Stimulated activated CD8-positive, alpha-beta memory T cell treated with anti-CD3 and anti-CD28 coated beads, Interleukin-15, amount 100 ng/mL, for 4 hours (primary cell): ENCODE measurements at places on chromosomes 6 and 20.

DNA sequence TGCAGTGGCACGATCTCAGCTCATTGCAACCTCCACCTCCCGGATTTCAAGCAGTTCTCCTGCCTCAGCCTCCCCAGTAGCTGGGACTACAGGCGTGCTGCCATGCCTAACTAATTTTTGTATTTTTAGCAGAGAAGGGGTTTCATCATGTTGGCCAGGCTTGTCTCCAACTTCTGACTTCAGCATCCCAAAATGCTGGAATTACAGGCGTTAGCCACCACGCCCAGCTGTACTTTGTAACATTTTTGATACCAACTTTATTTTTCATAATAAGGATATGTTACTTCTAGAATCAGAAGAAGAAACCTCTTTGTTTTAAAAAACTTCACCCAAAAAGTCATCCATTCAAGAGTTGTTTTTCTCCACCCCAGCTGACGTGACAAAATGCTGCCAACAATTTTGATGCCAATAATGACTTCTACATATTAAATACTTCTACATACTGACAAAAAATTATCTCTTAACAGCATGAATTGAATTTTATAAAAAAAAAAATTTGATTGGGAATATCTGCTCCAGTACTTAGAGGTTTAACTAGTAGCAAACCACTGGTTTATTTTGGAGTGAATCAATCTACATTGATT lies 22.5 kb upstream of the PRIM2 start:
- no peak for DNase-seq

GRCh38 chr6:117264692-117265409 lies 507 bp upstream of the VGLL2 start:
- no peak for DNase-seq

GRCh38 chr20:6416371-6416770 lies 293.5 kb upstream of the FERMT1 start:
- DNase-seq: no peak

- DNase-seq: no peak
Observed at GRCh38 chr6:63858691-63859090, 223.1 kb downstream of the PHF3 start.

DNA sequence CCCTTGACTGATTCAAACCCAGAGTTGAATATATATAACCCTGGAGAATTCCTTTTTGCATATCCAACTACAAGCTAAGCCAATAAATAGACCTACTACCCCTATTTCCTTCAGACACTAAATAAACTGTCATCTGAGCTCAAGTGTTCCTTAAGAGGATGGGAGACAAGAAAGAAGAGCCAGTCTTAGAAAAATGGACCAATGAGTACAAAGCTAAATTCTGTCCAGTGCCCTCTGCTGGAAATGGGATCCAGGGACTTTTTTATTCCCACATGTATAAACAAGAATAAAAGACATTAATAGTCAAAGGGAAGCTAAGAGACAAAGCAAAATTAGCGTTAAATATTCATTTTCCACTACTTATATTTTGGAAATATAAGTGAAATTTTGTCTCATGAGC lies 4.8 kb downstream of the PPP1R10 start:
- DNase-seq: no peak

GRCh38 chr20:20317195-20317594 lies 50.7 kb upstream of the INSM1 start:
- DNase-seq: no peak

GRCh38 chr6:93182938-93183479 lies 236.3 kb downstream of the EPHA7 start:
- no peak for DNase-seq

GRCh38 chr20:50111120-50111828 lies 1.7 kb downstream of the UBE2V1 start:
- DNase-seq: peak; percentile 9

DNA sequence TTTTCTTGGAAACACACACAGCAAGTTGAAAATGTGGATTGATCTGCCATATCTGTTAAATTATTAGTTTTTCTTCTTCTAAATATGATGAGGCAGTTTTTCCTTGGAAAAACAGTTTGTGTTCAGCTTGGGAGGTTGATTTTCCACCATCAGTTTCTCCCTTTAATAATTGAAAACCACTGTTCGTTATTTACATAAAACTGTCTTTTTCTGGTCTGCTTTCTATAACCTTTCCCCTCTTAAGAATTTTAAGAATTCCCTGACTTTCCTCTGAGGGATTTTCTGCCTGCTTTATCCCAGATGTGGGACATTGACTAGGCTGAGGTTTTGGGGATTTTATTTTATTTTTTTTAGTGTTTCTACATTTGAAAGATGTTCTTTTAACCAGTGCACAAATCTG lies 27.2 kb downstream of the DSE start:
- no peak for DNase-seq
